Activated T-helper 9 cell treated with anti-CD3 and anti-CD28 coated beads, Interleukin-2, amount 50 U/mL, for 16 hours (primary cell): ENCODE measurements at places on chromosomes 6 and 20.

DNA sequence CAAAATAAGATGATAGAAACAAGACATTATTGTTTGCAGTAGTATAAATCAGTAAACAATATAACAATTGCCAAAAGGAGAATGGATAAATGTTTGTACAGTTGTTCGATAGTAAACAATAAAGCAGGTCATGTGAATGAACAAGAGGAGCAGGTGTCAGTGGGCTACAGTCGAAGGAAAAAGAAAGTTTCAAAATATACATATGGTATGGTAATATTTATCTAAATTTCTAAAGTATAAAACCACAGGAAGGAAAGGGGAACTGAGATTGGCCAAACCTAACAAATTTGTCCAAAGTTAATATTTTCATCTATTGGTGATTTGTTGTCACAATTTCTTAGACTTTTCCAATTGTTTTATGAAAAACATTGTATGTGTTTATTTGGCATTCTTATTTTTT, 110.9 kb downstream of the SH3BGRL2 start:
- no peak for DNase-seq

DNA sequence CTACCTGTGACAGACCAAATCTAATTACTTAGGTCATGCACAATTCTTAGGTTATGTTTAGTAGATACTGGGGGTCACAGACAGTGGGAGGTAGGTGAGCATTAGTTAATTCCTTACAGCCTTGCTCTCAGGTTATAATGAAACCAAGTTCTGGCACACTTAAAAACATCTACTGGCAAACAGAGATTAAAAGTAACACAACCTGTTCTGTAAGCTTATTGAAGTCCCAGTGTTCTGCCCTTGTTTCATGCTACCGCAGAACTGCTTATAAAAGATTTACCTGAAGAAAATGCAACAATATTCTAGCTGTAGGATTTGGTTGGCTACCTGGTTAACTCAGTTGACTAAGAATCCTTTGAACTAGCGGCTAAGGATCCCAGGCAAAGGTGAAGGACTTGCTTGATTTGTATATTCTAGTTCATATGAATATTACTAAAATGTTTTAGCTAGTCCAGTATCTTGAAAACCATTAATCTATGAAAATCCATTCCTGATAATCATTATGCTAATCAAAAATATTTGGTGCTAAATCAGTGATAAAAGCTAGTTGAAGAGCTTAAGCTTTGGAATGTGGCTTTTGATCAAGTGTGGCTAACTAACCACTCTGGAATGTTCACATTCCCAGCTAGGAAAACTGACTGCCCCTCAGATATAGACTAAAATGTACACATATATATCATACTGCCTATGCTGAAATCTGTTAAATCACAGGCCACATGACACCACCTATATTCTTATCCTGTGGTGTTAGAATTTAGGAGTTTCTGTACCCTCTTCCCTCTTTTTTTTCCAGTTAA, 7.2 kb downstream of the PEX3 start:
- DNase-seq = no peak

GRCh38 chr6:169801396-169802160, 50.2 kb downstream of the ERMARD start:
- no peak for DNase-seq

- peak; percentile 4 for DNase-seq
These were observed 892 bp downstream of the REPS1 start for GRCh38 chr6:138987080-138987642.

DNA sequence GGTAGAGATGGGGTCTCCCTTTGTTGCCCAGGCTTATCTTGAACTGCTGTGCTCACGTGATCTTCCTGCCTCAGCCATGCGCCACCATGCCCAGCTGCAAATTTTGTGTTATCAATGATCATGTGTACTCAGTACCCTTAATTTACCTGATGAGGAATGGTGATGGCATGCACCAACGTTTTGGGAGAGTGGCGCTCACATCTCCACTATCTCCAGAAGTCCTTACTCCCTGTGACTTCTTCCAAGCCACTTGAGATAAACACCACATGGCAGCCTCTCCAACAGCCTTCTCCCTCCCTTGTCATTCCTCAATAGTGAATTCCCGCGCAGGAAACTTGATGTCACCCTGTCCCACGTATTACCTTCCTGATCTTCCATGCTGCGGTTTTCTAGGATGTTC, 58.1 kb downstream of the PSMG4 start:
- no peak for DNase-seq

- DNase-seq = no peak
These were observed 46.8 kb downstream of the PCNA start for GRCh38 chr20:5072756-5073659.

- no peak for DNase-seq
These were observed 79.1 kb upstream of the MAFB start for GRCh38 chr20:40768105-40768504.

DNA sequence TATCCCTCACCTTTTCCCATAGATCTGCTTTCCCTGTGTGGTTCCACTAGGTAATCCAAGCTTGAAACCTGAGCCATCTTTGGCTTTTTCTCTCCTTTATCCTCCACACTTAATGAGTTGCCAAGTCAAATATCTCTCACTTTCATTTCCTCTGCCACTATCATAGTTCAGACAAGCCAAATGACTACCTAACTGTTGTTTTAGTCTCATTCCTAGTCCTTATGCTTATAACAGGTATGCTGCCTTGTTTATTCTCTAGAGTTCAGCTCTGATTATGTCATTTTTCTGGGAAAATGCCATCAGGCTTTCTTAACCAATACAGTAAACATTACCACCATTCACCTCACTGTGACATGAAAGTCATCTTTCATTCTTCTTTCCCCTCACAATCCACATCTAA, 6.5 kb downstream of the EFHC1 start:
- no peak for DNase-seq

GRCh38 chr6:152364866-152365265, 272.3 kb downstream of the SYNE1 start:
- DNase-seq = no peak

GRCh38 chr6:166618866-166619761, 7.9 kb downstream of the RPS6KA2 start:
- DNase-seq = no peak

DNA sequence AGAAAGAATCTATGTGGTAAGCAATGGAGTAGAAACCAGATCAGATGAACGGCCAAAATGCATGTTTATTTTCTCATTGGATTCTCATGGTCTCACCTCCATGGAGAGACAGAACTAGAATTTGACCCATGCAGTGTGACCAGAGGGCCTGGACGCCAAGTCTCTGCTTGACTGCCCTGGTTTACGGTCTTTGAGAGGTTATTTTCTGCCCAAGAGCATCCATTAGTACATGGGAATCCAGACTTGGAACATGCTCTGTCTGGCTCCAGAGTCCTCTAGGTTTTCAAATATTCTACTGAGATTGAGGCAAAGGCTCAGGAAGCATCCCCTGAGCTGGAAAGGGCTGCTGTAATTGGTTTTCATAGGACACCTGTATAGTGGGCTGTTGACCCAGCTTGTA, 45.5 kb upstream of the UST start:
- no peak for DNase-seq

GRCh38 chr20:24695529-24696225, 226.2 kb downstream of the SYNDIG1 start:
- DNase-seq = no peak

DNA sequence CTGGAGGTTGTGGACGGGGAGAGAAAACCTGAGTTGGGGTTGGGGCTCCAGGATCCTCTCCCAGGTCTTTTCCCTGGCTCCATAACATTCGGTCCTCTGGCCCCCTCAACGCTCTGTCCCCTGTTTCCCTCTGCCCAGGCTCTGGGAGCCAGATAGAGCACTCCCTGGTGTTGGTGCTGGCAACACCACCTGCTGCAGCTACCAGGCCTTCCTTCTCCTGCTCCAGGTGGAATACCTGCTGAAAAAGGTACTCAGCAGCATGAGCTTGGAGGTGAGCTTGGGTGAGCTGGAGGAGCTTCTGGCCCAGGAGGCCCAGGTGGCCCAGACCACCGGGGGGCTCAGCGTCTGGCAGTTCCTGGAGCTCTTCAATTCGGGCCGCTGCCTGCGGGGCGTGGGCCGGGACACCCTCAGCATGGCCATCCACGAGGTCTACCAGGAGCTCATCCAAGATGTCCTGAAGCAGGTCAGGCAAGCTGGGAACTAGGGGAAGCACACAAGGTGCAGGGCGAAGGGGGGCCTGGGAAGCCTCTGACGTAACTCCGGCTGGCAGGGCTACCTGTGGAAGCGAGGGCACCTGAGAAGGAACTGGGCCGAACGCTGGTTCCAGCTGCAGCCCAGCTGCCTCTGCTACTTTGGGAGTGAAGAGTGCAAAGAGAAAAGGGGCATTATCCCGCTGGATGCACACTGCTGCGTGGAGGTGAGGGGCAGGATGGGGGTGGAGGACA, 14.6 kb downstream of the DEF6 start:
- no peak for DNase-seq

DNA sequence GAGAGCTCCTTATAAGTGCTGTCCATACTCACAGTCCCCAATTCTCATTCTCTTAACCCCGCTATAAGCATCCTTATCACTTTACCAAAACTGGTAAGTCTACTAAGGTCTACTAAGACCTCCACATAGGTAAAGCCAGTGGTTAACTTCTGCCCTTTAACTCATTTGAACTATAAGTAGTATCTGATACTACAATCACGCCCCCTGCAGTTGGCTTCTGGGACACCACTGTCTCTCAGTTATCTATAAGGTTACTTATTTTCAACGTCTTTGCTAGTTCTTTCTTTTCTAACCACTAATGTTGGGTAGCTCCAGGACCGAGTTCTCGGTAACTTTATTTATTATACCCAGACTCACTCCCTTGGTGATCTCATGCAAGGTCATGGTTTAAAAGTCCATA, 142.6 kb downstream of the ARHGAP18 start:
- no peak for DNase-seq

- DNase-seq = no peak
These were observed 156.9 kb downstream of the ASCC3 start for GRCh38 chr6:100724222-100724621.

- no peak for DNase-seq
These were observed 60.6 kb upstream of the MDGA1 start for GRCh38 chr6:37758234-37758633.

DNA sequence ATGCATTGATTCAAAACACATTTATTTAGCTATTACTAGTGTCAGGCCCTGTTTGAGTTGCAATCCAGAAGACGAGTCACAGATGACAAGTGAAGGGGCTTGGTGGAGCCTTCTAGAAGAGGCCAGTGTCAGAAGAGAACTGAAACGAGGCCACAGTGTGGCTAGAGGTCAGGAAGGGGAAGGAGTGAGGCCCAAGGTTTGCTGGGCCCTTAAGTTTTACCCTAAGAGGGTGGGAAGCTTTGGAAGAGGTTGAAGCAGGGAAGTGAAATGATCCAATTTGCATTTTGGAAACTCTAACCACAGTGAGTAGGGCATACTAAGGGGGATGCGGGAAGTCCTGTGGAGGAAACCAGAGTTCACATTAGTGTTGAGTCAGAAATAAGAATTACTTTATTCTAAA, 25.0 kb downstream of the TTK start:
- DNase-seq = no peak

DNA sequence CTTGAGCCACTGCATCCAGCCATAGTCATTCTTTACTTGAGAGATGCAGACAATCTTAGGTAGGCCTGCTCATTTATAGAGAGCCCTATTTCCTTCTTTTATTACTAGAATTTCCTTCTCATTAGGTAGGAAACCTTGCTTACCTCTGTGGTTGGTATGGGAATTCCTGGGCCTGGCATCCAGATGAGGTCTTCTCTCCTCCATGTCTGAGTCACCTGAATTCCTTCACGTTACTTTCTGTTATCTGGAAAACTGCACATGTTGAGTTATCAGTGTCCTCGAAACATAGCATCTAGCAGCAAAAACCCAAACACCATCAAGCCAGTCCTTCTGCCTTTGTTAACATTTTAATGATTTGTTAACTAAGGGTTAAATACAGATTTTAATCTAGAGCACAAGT, 2.2 kb downstream of the ZNFX1 start:
- no peak for DNase-seq

DNA sequence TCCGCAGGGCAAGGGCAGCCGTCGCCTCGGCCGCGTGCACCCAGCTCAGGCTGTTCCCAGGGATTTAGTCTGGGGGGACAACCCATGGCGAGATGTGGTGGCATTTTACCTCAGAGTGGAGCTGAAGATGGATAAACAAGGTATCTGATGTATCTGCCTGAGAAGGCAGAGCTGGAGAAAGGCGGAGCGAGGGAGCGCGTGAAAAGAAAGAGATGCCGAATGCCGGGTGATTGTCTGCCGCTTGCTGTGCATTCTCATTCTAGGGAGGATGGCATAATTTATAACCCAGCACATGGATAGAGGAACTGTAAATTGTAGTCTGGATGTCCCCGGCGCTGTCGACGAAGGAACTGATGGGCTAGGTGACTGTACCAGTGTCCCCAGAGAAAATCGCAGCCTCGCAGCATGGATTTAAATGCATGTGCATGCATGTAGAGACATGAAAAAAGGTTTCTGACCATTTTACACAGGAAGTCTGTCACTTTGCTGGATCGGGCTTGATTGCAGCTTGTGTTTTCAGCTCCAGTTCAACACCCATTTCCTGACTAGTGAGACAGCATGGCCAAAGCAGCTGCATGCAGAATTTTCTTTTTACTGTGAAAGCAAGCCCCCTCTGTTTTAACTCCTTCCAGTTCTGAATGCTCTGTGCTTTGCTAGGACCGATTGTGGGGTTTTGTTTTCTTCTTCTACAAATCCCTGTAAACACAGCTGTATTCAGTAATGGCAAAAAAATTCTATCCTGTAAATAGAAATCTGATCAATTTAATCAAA, 149.7 kb downstream of the PRL start:
- DNase-seq = no peak

DNA sequence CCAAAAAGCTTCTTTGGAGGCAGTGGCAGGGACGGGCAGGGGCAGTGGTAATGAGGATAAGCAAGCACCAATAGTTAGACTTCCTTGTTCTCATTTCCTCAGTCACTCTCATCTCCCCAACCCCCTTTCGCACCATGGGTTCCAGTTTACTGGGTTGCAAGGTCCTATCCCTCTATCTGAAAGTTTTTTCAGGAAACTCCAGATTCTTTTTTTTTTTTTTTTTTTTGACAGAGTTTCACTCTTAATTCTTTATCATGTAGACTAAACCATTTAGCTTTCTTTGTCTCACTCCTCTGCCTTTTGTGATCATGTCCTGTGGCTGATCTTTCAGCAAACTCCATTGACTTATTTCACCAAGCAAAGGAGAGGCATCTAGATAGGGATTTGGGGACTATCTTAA, 51.4 kb upstream of the GMDS start:
- DNase-seq = no peak

DNA sequence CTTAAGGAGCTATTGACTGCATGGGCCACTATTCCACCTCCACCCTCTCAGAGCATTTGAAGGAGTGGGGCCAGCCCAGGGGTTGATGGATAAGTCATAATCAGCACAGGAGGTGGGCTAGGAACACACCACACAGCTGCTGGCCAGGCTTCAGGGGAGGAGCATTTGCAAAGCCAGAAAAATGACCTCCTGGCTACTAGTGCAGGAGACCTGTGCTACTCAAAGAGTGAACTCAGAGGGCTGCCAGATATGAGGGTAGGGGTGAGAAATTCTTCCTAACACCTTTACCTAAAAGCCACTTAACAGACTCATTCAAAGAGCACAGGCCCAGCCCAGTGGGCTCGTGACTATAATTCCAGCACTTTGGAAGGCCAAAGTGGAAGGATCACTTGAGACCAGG, 210.8 kb downstream of the TBXT start:
- DNase-seq = no peak
